ENCODE measurements at places on chromosomes 2 and 18. TPM values are rescaled to one million over a fixed set of nuclear protein-coding genes. Genes with fewer than 3 reads are reported as not detected.

DNA sequence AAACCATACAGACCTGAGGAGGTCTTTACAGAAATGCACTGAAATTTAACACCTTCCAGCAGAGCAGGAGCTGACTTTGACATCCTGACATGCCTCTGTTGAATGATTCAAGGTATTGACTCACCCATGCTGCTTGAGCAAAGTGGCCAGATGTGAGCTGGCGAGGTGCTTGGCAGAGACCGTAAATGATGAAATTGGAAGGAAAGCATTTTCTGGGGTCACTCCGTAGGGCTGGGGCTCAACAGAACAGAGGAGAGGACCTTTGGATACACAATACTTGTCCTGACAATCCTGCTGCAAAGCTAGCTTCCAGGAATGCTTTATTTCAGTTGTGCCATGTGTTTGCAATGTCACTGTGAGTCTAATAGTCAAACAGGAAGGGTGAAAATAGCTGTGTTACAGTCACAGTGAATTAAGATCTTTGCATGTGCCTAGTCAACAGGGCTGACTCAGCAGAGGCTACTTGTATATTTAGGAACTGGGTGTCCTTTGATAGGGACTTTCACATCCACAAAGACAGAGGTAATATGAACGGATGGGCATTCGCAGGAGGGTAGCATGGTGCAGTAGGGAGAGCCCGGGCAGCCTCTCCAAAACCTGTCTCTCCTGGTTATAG lies 31.6 kb upstream of the NCK2 start:
- no peak for DNase-seq

GRCh38 chr2:171958475-171958874 lies 36.2 kb downstream of the HAT1 start:
- no peak for DNase-seq

DNA sequence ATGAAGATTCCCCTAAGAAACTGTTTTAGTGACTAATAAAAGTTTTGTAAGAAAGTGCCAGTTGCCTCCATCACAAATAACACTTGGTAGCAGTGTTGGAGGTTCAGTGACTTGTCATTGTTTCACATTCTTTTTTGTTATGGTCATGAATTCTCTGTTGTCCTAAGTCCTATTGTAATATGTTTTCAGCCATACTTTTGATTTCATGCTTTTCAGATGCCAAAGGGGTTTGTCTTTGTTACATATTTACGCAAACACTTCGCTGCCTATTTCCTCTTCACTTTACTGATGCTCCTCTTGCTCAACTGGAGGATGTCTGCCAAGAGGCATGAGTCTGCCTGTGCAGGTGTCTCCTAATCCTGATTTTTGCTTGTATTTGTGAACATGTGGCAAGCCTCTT lies 66.6 kb downstream of the PHLPP1 start:
- no peak for DNase-seq

Gene CLEC4F
- total RNA-seq, result 0.49 TPM

Gene FER1L5
- total RNA-seq, result 0.74 TPM

Gene RUFY4
- not detected for total RNA-seq
